AG20443 (cell line): ENCODE measurements at places on chromosomes 3 and 15.
A peak's percentile ranks its signal among the peaks of the same experiment; 100 is the strongest.

DNA sequence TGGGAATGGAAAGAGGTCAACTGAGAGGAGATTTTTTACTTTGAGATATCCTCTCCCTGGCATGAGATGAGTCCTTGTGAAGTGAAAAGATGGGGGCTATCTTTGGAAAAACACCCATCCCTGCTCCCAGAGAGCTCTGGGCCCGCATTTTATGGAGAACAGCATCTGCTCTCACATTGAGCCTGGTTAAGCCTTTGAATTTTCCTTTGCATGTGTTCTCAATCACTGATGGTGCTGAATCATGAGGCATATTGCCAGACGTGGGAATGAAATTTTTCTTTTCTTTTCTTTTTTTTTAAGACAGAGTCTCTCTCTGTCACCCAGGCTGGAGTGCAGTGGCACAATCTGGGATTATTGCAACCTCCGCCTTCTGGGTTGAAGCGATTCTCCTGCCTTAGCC lies 24.4 kb downstream of the TMEM45A start:
- DNase-seq: peak; percentile 66

GRCh38 chr3:43953814-43954692 lies 263.3 kb downstream of the ABHD5 start:
- peak; percentile 79 for DNase-seq

DNA sequence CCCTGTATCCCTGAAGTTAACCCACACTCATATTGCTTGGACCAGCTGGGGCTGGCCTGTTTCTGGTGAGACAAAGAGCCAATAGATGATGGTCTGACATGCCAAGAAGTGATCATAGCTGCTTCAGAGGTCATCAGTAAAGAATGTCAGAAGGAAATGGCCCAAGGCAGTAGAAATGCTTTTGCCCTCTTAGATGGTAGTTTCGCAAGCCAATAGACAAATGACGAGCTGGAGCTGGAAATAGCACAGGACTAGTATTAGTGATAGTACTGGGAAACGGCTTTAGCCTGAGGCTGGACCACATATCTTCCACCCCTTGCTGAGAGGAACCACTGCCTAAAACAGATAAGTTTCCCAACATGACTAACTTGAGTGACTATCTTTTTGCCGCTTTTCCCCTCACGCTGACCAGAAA lies 176.1 kb upstream of the THBS1 start:
- peak; percentile 84 for DNase-seq

DNA sequence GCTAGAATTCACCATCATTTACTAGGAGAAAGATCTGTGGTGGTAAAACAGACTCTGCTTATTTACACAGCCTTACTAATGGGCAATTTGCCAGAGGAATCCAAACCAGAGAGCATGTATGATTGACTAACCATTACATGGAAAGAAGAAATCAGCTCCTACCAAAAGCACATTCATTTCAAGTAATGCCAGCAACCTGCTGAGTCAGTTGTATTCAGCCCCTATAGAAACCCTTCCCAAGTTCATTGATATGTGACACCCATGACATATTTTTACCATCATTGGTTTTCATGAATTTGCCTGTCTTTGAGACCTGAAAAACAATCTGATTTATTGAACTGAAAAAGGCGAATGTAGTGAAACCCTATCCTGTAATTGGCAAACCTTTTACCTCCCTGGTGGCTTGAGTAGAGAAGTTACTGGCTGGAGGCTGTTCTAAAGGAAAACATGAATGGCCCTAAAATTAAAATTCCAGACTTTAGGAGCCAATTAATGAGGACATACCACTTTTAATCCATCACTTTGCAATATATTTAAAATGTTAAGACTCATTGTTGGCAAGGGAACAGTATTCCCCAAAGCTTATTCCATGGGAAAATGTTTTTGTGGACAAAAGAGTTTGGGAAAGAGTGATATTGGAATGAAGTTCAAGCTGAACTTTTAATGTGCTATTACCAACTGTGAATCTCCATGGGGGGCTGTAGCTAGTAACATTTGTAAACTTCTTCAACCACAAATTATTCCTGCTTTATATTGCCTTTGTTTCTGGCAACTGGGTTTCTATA lies 542.9 kb downstream of the FHIT start:
- DNase-seq: peak; percentile 16

- no peak for DNase-seq
Observed at GRCh38 chr3:37241880-37242279, 67.5 kb upstream of the LRRFIP2 start.

DNA sequence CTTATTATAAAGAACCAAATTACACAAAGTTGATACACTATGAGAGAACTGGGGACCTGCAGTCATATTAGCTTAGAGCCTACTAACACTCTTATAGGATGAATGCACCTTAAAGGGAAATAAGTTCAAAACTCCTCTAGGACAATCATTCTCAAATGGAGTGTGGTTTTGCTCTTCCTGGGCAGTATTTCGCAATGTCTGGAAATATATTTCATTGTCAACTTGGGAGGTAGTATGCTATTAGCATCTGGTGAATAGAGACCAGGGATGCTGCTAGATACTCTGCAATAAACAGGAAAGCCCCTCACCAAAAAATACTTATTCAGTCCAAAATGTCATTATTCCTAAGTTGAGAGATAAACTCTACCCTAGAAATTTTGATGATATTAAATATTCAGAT lies 451.4 kb upstream of the ARPP21 start:
- no peak for DNase-seq

- no peak for DNase-seq
Observed at GRCh38 chr15:46854564-46854963, 862.7 kb upstream of the SEMA6D start.

- DNase-seq: no peak
Observed at GRCh38 chr15:73369154-73369694, 466 bp upstream of the HCN4 start.

GRCh38 chr15:31256378-31257265 lies 70.0 kb upstream of the KLF13 start:
- no peak for DNase-seq

DNA sequence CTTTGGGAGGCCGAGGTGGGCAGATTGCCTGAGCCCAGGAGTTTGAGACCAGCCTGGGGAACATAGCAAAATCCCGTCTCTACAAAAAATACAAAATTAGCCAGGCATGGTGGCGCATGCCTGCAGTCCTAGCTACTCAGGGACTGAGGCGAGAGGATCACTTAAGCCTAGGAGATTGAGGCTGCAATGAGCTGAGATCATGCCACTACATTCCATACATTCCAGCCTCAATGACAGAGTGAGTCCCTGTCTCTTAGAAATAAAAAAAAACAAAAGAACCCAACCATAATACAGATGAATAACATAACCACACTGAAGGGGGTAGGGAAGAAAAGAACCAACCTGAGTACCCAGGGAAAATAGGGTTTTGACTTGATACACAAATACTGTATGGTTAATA lies 19.7 kb upstream of the CGNL1 start:
- DNase-seq: peak; percentile 44

- no peak for DNase-seq
Observed at GRCh38 chr15:41919954-41920538, 26.2 kb upstream of the SPTBN5 start.

GRCh38 chr15:80788536-80788935 lies 9.4 kb downstream of the CEMIP start:
- no peak for DNase-seq

DNA sequence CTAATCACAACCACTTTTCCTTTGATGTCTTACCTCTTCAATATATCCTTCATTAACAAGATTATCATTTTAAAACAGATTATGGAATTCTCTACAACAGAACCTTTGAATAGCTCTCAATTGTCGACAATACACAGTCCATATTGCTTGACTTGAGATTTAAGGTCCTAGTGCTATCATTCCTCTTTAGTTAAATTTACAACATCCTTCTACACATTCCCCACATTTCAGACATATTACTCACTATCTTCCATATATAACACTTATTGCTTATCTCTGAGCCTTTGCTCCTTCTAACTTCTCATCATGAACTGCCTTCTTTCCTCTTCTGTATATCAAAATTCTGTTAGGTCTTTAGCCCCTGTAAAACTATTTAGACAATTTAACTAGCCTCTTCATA lies 247.0 kb downstream of the STXBP5L start:
- no peak for DNase-seq

DNA sequence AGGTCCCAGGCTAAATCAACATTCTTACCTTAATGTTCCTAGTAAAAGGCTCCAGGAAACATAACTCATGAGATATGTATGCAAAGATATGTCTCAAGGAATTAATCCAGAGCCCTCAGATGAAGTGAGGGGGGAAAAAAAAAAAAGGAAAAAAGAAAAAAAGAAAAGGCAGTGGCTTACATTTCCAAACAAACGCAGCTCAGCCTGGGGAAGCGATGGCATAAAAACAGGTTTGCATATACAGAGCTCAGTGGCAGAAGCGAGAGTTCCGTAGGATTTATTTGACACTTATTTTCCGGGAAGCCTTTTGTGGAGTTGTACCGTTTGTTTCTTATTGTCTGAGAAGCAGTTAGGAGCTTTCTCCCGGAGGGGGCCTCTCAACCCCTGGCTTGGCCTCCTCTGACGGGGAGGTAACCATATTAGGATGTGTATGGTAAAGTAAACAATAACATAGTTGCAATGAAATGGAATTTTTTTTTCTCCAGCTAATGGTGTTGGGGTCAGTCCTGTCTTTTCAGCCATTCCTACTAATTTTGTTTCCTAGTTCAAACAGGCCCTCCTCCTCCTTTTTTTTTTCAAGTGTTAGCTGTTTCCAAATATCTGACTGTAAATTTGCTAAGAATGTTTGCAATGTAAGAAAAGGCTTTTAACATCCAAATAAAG lies 338.6 kb downstream of the FOXP1 start:
- peak; percentile 24 for DNase-seq

DNA sequence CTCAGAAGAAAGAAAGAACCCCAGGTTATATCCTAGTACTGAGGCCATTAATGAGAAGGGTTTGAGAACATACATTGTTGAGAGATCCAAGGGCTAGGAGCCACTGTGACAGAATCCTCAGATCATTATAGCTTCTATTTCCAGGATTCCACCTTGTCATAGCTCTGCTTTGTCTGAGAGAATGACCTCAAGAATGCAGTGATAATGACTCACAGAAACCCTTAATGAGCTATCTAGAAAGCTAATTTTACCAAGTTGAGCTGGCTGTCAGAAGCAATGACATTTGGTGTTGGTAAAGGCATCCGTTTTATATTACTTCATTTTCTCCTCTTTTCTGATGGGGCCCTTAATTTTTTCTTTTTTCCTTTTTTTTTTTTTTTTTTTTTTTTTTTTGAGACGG lies 10.9 kb downstream of the TRIP4 start:
- no peak for DNase-seq

DNA sequence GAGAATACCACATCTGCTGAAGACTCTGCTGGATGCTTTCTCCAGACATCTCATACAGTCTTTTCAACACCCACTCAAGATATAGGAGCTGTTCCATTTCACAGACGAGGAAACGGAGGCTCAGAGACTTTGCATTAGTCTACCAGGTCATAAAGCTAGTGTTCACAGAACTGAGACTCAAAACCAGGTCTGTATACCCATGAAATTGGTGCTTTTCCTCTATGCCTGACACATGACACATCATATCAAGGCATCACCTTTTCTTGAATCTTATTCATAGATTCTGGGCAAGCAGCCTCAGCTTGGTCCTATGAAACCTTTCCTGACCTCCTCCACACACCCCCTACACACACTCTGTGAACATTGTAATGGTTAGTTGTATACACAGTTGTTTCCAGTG lies 101.2 kb downstream of the LPP start:
- no peak for DNase-seq

- no peak for DNase-seq
Observed at GRCh38 chr3:150599611-150600297, 3.4 kb upstream of the SELENOT start.

DNA sequence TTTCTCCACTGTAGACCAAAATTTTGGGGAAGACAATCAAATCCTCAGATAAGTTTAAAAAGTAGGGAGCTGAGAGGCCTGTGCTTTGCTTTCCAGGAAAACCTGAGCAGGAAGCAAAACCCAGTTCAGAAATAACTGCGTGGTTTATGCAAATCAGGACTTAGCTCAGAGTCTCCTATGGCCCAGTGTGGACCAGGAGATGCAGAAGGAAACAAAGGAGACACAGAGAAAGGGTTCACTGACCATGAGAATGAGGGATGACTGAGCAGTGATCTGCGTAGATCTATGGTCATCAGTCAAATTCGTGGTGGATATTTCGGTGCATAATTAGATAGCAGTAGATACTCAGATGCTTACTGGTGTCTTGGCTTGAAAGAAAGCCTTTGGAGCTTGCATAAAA lies 196.6 kb downstream of the TPRG1 start:
- no peak for DNase-seq

DNA sequence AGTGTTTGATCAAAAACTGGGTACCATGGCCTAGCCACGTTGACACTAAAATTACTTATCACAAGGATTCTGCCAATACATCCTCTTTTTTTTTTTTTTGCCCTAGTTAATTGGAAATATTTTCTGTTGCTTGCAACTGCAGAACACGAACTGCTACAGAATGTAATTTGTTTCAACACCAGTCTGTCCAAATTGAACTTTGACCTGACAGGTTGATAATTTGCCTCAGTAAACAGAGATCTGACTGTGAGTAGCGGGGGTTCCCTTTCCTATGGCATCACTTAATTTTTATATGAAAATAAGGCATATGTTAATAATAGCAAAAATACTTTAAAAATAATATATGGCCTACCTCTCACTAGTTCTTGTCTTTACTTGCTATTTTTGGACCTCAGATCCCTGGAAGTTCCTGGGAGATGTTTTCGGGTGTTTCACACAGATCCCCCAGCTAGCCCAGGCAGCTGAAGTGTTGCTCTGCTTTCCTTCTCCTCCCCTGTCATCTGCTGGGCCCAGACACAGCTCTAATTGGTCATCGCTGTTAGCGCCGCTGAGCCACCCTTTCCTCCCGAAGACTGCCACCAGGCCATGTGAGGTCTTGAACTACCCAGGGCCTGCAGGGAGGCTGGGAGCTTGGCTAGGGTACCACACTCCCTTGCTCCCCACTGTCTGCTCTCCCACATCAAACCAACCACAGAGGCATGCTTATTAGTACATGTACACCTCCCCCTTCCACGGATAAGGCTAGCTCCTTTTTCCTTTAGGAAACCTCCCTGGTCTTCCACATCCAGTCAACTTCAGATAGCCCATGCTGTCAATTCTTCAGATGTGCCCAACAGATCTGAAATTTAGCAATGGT lies 89.8 kb upstream of the RNF7 start:
- no peak for DNase-seq

- no peak for DNase-seq
Observed at GRCh38 chr15:47516972-47517371, 200.3 kb upstream of the SEMA6D start.

DNA sequence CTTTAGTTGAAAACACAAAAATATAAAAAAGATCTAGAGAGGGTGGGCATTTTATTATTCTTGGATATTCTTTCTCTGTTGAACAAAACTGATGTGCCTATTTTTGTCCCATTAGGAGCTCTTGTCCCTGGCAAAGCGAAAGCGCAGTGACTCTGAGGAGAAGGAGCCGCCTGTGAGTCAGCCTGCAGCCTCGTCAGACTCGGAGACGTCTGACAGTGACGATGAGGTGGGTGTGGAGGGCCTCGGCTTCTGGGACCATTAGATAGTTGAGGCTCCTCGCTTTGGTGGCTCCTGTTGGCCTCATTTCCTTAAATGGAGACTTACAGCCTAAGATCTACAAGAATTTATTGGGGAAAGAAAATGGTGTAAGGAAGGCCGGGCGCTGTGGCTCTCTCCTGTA lies 21.3 kb downstream of the RTF1 start:
- DNase-seq: no peak
